SK-MEL-5 (cell line): ENCODE measurements at places on chromosomes 5 and 9. TPM values are rescaled to one million over a fixed set of nuclear protein-coding genes. Genes with fewer than 3 reads are reported as not detected.

GRCh38 chr5:111999286-111999685, 242.3 kb upstream of the NREP start:
- no peak for DNase-seq

GRCh38 chr5:119019501-119019900, 31.2 kb upstream of the DTWD2 start:
- DNase-seq, result peak; percentile 91

- DNase-seq, result no peak
Measured at GRCh38 chr5:119016125-119016774, 27.9 kb upstream of the DTWD2 start.

GRCh38 chr5:146646441-146646840, 130.5 kb upstream of the GPR151 start:
- peak; percentile 35 for DNase-seq

GRCh38 chr9:125992557-125992956, 245.4 kb downstream of the PBX3 start:
- DNase-seq, result no peak

DNA sequence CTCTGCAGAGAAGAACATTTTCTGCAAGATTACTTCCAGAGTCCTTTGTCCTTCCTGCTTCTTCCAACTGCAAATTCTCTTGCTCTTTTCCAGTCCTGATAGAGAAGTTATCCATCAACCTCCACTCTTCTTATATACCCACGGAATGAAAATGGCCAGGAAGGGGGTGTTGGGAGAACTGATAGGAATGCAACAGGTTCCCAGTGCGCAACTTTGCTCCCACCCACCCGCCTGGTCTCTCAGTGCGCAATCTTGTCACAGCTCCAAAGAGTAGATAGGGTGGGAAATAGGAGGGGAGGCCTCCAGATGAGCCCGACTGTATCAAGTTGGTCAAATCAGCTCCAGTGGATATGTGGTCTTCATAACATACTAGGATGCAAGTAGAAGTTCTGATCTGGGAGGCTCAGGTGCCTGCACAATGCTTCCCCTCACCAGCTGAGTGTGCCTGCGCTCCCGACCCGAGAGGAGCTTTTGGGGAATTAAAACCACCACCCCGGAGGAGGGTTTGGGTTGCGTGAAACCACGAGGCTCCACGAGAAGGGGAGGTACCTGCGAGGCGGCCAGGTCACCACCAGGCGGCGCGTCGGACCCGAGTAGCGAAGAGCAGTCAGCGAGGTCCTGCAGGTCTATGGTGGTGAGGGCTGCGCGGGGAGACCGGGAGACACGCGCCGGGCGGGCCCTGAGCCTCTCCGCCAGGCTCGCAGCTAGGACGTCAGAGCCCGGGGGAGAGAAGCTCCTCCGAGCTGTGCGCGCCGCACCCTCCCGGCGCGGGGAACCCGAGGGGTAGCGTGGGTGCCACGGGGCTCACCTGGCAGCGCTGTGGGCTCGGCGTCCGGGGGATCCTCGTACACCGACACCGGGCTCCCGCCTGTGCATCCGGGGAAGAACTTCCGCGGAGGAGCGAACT, 835 bp downstream of the MCIDAS start:
- DNase-seq, result peak; percentile 88

ADAMTS12 gene
- total RNA-seq, result not detected in 2 replicates
